ENCODE measurements at places on chromosomes 7 and 10.

DNA sequence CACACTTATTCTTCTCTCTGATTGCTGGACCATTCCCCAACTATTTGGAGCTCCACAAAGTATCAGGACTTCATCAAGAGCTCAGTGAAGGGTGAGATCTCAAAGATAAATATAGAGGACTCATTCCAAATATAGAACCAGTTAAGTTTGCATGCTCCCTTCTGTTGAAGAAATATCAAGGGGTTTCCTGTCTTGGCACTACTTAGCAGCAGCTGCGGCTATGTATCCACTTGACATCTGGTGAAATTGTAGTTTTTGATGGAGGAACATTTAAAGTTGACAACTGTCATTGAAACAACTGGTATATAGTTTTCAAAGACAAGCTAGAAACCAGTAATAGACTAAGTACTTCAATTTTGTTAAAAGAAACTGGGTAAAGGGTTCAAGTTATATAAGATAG is 1.0 kb upstream of the SPAG6 start:
- DNase-seq = peak; percentile 25

GRCh38 chr7:132618956-132619305 is 42.7 kb upstream of the PLXNA4 start:
- DNase-seq = no peak

DNA sequence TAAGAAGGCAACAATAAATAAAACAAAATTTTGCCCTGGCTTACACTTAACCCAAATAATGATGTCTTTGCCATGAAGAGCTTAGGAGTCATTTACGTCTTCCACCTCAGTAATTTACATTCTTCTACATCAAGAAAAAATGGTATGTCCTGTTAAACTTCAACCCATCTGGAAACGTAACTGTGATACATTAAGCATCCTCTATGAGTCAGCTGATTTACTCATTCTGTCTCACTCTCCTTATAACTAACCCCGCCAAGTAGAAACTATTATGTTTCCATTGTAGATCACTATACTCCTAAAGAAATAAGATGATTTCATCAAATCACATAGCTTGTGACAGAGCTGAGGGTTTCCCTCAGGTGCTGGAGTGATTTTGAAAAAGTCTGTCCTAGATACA is 330.7 kb downstream of the CDC14C start:
- DNase-seq = no peak

DNA sequence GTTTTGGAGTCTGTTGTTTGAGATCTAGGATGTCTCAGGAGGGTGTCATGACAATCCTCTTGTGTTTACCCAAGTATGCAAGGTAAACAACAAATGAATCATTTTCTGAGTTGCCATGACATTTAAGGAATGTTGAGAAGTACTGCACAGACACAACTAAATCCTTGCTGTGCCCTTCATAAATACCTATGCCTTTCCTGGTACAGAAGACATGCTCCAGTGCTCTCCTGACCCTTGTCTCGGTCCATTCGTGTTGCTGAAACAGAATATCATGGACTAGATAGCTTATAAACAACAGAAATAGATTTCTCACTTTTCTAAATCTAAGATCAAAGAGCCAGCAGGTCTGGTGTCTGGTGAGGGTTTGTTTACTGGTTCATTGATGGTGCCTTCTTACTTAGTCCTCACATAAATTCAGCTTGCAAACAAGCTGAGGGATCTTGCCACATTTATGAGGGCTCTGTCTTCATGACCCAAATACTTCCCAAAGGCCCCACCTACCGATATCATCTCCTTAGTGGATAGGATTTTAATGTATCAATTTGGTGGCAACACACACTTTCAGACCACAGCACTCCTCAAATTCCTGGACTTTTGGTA is 341.8 kb upstream of the SEMA3A start:
- no peak for DNase-seq

- no peak for DNase-seq
Measured at GRCh38 chr7:42671627-42672026, 240.2 kb downstream of the C7orf25 start.

DNA sequence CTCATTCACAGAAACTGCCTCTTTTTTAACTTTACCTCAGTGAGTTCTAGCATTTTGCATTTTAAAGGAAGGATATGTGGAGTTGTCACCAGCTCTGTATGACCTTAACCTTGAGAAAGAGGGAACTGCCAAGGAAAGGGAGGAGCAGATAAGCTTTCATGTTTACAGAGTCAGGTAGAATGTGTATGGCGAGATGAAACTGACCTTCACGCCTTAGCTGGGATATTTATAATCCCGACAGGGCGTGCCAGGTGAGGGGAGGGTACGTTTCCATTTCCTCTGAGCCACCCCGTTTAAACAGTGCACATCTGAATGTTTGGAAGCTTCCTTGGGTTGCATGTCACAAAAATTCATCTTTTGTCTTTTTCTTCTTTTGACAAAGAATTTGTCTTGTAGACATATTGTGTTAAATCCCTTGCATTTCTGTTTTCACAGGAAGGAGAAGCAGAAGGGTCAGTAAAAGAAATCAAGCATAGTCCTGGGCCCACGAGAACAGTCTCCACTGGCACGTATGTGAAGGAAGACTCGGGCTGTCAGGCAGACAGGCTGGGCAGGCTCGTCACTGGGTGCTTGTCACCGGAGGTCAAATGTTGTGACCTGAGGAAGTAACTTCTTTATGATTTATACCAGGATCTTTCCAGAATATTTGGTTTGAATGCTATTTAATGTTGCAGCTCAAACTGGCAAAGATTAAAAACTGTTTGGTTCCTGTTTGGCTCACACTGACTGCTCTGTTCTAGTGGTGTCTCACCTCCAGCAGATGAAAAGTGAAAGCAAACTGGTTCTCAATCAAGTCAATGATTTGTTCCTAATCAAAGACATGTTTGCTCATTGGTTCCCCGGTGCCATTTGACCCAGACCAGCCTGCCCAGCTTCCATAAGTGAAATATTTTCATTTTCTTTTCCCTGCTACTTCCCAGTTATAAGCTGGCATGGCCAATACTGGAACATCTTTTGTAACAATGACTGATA is 16.2 kb downstream of the OPTN start:
- no peak for DNase-seq

- DNase-seq = no peak
Measured at GRCh38 chr10:119509909-119510451, 32.5 kb downstream of the RGS10 start.

GRCh38 chr7:135193615-135194081 is 17.7 kb downstream of the WDR91 start:
- DNase-seq = no peak

DNA sequence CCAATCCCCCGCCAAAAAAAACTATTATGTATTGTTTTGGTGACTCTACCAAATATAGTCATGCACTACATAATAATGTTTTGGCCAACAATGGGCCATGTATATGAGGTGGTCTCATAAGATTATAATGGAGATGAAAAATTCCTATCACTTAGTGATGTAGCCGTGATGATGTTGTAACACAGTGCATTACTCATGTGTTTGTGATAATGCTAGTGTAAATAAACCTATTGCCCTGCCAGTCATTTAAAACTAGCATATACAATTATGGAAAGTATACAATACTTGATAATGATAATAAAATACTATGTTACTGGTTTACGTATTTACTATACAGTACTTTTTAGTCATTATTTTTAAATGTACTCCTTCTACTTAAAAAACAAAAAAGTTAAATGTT is 101.5 kb downstream of the SLC25A40 start:
- DNase-seq = no peak

- DNase-seq = no peak
Measured at GRCh38 chr10:17101257-17101909, 28.2 kb downstream of the CUBN start.

DNA sequence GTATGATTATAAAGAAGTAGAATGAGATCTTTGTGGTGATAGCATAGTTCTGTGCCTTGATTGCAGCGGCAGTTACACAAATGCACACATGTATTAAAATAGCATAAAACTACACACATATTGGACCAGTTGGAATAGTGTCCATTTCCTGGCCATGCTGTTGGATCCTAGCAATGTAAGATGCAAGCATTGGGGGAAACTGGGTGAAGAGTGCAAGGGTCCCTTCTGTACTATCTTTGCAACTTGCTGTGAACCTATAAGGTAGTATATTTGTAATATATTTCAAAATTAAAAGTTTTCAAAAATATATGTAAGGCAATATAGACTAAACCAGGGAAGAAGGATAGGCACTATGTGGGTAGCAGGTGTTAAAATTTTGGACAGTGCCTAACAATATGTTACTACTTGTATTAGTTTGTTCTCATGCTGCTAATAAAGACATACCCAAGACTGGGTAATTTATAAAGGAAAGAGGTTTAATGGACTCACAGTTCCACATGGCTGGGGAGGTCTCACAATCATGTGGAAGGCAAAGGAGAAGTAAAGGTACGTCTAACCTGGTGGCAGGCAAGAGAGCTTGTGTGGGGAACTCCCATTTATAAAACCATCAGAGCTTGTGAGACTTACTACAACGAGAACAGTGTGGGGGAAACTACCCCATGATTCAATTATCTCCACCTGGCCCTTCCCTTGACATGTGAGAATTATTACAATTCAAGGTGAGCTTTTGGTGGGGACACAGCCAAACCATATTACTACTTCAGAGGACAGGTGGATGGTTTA is 71.4 kb downstream of the RGS10 start:
- no peak for DNase-seq

GRCh38 chr10:78211561-78212051 is 177.9 kb downstream of the RPS24 start:
- DNase-seq = no peak

DNA sequence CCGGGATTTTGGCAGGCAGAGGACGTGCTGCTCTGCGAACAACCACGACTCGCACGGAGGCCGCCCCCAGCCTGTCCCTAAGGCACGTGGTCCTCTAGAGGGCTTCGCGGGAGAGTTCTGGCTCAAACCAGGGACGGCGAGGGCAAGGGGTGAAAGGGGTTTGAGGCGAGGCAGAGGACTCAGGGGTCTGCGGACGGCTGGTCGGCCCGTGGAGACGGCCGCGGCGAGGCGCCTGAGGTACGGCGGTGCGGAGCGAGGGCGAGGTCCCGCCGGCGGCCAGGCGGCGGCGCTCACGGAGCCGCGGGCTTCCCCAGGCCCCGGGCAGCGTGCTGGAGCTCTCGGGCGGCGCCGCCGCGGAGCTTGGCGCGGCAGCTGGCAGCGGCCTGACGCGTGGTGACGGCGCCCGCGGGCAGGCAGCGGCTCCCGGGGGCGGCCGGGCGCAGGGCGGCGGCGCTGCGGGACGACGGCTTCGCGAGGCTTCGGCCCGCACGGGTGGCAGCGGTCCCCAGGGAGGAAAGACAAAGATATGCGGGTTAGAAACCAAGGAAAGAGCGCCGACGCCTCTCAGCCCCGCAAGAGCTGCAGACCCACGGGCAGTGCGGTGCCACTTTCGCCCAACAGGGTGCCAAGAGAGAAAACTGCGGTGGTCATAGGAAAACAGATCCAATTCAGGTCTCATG is 44.8 kb downstream of the ZNF800 start:
- peak; percentile 88 for DNase-seq

DNA sequence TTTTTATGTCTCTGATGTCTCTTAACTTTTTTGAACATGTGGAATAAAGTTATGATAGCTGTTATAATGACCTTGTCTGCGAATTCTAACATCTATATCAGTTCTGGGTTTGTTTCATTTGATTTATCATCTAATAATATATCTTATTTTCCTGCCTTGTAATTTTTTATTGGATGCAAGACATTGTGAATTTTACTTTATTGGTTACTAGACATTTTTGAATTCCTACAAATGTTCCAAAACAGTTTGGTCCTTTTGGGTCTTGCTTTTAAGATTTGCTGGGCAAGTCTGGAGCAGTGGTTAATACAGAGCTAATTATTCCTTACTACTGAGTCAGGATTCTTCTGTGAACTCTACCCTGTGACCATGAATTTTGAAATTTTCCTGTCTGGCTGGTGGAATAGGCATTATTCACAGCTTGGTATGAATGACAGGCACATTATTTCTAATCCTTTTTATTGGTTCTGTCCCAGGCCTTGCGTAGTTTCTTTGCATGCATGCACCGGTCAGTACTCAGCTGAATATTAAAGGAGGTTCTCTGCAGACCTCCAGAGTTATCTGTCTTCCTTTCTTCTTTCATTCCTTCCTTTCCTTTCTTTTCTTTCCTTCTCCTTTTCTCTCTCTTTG is 9.0 kb downstream of the CUTC start:
- DNase-seq = no peak

GRCh38 chr10:94178475-94179253 is 184.1 kb downstream of the NOC3L start:
- DNase-seq = no peak

GRCh38 chr7:42181566-42181965 is 55.4 kb downstream of the GLI3 start:
- no peak for DNase-seq

GRCh38 chr10:3704565-3705325 is 80.3 kb downstream of the KLF6 start:
- DNase-seq = no peak

- no peak for DNase-seq
Measured at GRCh38 chr7:157519246-157519645, 182.4 kb downstream of the DNAJB6 start.

GRCh38 chr10:13851906-13852305 is 265.1 kb downstream of the PRPF18 start:
- no peak for DNase-seq

DNA sequence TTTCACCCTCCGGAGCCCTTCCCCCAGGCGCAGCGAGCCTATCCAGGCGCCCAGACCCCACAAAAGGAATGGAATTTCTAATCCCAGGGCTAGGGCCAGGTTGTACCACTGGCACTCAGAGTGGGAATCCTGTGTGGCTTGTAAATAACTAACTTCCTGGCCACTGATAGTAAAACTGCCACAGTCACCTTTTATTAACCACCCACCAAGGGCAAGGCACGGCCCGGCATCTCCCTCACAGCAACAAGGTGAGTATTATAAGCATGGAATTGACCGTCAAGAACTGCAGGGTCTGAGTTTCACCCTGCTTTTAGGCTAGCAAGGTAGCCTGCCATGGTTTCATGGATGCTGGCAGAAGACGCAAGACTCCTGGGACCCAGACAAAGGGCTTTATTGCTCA is 51.1 kb downstream of the SPOCK2 start:
- no peak for DNase-seq

DNA sequence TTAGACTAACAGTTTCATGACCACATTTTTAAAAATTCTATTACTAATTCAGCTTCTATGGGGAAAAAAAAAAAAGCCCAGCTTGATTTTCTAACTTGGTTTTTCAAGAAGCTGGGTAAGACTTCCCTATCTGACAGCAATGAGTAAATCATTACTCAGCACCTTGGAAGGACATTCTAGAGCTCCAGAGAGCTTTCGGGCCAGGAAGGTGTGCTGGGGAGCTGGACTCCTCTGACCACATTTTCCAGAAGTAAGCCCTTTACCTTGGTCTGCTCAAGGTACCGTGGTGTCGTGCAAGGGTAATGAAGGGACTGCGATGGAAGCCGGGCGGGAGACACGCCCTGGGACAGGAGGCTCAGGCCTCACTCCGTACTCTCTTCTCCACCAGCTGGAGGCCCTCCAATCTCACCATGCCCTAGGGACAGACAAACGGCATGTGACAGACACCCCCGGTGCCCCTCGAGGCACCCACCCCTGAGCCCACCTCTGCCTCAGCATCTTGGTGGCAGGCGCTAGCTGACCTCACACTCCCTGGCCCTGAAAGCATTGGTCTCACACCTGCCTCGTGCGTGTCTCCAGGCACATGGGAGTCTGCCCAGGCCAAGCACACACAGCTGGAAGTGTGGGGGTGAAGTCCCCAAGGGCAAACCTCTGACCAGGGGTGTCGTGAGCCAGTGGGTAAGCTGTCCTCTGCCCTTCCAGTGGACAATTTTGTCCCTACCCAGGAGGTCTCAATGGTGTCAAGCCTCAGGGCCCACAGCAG is 152.1 kb downstream of the OAT start:
- no peak for DNase-seq

- DNase-seq = no peak
Measured at GRCh38 chr10:115830265-115830970, 442.6 kb downstream of the GFRA1 start.

- no peak for DNase-seq
Measured at GRCh38 chr7:55020466-55020871, 1.7 kb downstream of the EGFR start.
